ENCODE measurements at places on chromosomes 16 and 17. TPM values are rescaled to one million over a fixed set of nuclear protein-coding genes. Genes with fewer than 3 reads are reported as not detected.

- DNase-seq = no peak
Observed at GRCh38 chr16:53518550-53519416, 15.8 kb upstream of the AKTIP start.

GRCh38 chr17:14575471-14575953 is 274.6 kb downstream of the HS3ST3B1 start:
- DNase-seq = no peak

GRCh38 chr16:78163772-78164670 is 64.6 kb downstream of the WWOX start:
- DNase-seq = no peak

GRCh38 chr17:28599311-28600184 is 723 bp upstream of the SPAG5 start:
- peak; percentile 90 for DNase-seq

DNA sequence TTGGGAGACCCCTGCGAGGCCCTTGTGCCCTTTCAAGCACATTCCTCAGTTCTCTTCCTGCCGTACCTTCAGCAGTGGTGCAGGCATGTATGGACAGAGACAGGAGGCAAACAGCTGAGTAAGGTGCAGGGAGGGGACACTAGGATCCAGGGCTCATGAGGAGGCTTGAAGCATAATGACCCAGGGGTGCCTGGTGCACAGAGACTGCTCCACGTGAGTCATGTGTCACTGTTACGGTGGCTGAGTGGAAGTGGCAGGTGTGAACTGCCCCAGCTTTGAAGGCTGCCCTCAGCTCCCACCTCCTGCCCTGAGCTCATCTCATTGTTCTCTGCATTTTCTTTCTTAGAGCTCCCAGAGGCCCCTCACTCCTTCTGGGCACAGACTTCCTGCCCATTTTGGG is 124.8 kb downstream of the NTN1 start:
- no peak for DNase-seq

GRCh38 chr16:18797746-18798145 is 3.6 kb downstream of the ARL6IP1 start:
- no peak for DNase-seq

NQO1 gene
- total RNA-seq = 84.5 TPM

- no peak for DNase-seq
Observed at GRCh38 chr17:13757871-13758270, 156.1 kb upstream of the HS3ST3A1 start.

DNA sequence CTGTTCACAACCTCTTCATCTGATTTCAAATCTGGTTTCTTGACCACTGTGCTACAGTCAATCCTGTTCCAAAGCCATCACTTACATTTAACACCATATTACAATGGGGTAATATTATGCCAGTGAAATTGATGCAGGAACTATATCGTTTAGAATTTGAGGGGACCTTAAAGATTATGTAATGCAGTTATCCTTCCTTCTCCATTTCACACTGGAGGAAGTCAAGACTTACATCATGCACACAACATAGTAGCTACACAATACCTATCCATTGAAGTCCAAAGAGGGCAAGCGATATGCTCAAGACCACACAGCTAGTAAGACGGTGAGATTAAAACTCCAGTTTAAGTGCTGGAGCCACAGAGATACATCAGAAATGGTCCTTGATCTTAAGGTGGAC is 16.8 kb downstream of the NOG start:
- no peak for DNase-seq

DNA sequence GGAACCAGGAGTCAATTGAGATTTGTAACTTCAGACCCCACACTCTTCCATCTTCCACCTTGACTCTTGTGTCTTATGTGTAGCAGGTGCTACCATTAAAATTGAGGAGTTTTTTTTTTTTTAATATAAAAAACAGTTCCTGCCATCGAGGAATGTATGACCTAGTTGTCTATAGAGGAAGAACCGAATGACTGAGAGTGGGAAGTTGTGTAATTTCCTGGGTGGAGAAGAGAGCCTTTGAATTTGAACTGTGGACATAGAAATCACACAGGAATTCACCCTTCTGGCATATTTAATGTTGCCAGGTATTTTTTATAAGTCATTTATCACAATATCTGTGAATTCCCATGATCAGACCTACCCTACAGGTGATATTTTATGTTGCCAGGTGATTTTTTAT is 22.0 kb downstream of the SP2 start:
- no peak for DNase-seq

ZG16B gene
- 11.3 TPM for total RNA-seq

KRT222 gene
- total RNA-seq = not detected

WNT9B gene
- total RNA-seq = not detected

GRCh38 chr16:31157136-31157535 is 7.3 kb upstream of the PRSS36 start:
- DNase-seq = no peak

- no peak for DNase-seq
Observed at GRCh38 chr16:67277294-67277998, 1.9 kb upstream of the PLEKHG4 start.

EPN3 gene
- 21.9 TPM for total RNA-seq

DNA sequence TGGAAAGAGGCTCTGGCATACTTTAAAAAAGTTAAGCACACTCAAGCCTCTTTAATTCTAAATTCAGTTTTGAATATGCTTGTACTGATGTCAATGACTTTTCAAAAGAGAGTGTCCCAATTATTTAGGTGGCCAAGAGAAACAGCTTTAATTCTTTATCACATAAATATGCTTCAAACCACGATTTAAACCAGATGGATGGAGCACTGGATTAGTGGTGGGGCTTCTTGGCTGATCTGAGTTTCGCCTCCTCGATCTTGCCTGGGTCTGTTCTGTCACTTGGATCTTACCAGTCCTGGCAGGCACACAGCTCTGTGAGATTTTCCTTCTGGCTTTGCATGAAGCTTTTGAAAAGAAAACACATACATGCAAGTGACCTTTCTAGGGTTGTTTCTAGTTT is 467.8 kb downstream of the MAF start:
- no peak for DNase-seq

SLC47A1 gene
- total RNA-seq = 29.7 TPM

DNA sequence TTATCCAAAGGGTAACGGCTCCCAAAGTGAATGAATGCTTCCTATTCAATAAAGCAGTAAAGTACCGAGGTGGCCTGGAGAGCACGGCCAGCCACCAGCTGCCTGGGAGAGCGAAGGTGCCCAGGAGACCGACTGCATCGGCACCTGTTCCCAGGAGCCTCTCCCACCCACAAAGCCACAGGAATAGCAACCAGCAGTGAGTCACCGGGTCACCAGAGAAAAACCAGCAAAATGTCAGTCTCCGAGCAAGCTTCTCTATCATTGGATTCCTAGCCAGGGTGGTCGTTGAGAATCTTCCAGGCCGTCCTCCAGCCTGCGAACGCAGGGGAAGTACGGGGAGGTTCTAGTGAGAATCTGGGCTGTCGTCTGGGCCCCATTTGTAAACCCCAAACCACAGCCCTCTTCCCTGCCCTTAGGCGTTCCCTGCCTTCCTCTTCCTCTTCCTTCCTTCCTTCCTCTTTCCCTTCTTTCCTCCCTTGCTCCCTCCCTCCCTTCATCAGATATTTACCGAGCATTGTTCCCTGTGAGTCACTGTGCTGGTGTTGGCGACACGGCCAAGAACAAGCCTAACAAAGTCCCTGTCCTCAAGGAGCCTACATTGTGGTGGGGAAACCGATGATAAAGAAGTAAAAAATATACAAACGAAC is 114.6 kb downstream of the SLC39A11 start:
- no peak for DNase-seq

DNA sequence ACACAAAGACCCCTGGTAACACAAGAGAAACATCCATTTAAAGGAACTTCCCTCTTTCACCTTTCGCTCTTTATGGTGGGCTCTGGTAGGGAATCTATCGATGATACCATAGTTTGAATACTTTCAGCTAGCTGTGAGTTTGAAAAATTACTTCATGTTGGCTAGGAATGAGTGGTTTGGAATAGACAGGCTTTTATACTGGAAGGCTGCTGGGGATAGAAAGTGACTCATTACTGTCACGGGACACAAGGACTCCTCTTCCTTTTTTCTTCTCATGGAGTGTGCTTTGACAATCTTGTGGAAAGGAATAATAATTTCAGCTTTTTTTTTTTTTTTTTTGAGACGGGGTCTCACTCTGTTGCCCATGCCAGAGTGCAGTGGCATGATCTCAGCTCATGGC is 76.9 kb downstream of the CYB561 start:
- no peak for DNase-seq

GRCh38 chr17:47604598-47604927 is 45.2 kb upstream of the KPNB1 start:
- DNase-seq = no peak

SLC35B1 gene
- total RNA-seq = 42.0 TPM

- DNase-seq = no peak
Observed at GRCh38 chr17:21165922-21166594, 39.3 kb downstream of the DHRS7B start.

PRR35 gene
- total RNA-seq = not detected

GPR142 gene
- total RNA-seq = 0.98 TPM

CEMP1 gene
- not detected for total RNA-seq

C16orf46 gene
- total RNA-seq = 1.2 TPM

CHD9NB gene
- not detected for total RNA-seq

DNA sequence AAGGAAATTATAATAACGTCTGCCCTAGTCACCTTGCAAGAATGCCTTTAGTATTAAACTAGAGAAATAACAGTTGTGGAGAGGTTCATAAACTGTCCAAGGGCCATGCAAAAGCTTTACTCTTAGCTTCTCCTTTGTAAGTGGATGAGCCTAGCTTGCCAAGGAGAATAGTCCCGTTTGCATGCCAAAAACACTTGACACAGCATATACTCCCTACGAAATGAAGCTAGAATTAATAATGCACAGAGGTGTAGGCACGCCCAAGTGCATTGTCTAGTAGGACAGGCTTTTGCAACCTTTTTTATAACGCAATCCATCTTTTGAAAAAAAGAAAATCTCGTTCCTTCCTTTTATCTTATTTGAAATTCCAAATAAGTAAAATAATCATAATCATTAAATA is 12.8 kb upstream of the CDRT4 start:
- no peak for DNase-seq

- no peak for DNase-seq
Observed at GRCh38 chr16:23847948-23848347, 12.2 kb downstream of the PRKCB start.

ZNF213 gene
- 7.6 TPM for total RNA-seq

All from vagina (tissue), 2 donors.